A549 treated with RU486 at 1 μM for 4 hours (cell line): ENCODE measurements at places on chromosomes 2 and 18. TPM values are rescaled to one million over a fixed set of nuclear protein-coding genes. Genes with fewer than 3 reads are reported as not detected.

SH3RF3 gene
- 0.25 to 0.52 TPM (median 0.38 TPM) in 5 replicates for total RNA-seq

ASNSD1 gene
- 27.1 to 41.2 TPM (median 36.4 TPM) in 5 replicates for total RNA-seq

SERPINB10 gene
- not detected in 5 replicates for total RNA-seq

RNF152 gene
- total RNA-seq, result 0.01 to 0.15 TPM in 2 of 5 replicates, not detected in the others

TRABD2A gene
- 7.8 to 12.1 TPM (median 11.2 TPM) in 5 replicates for total RNA-seq

CDH2 gene
- total RNA-seq, result 29.9 to 52.8 TPM (median 43.0 TPM) in 5 replicates

OTOS gene
- not detected in 5 replicates for total RNA-seq

AMER3 gene
- total RNA-seq, result not detected in 5 replicates

NYAP2 gene
- not detected in 5 replicates for total RNA-seq

FOSL2 gene
- 39.0 to 53.5 TPM (median 47.6 TPM) in 5 replicates for total RNA-seq

MFSD2B gene
- total RNA-seq, result 0.28 to 0.56 TPM (median 0.36 TPM) in 5 replicates

OXER1 gene
- total RNA-seq, result not detected in 5 replicates

LAPTM4A gene
- 139 to 293 TPM (median 283 TPM) in 5 replicates for total RNA-seq

MYO5B gene
- 10.2 to 15.1 TPM (median 12.8 TPM) in 5 replicates for total RNA-seq

ZRANB3 gene
- 4.3 to 7.0 TPM (median 4.8 TPM) in 5 replicates for total RNA-seq

LOXHD1 gene
- total RNA-seq, result not detected in 5 replicates

UCN gene
- total RNA-seq, result 0.71 to 2.2 TPM (median 1.8 TPM) in 5 replicates

ZC3H6 gene
- 0.09 to 0.47 TPM (median 0.28 TPM) in 5 replicates for total RNA-seq

KCNE4 gene
- total RNA-seq, result 0.63 to 1.2 TPM (median 0.79 TPM) in 5 replicates

AGXT gene
- total RNA-seq, result not detected in 5 replicates

SERPINB13 gene
- total RNA-seq, result not detected in 5 replicates

INHBB gene
- 12.2 to 18.9 TPM (median 15.7 TPM) in 5 replicates for total RNA-seq

COL6A3 gene
- 0.03 to 0.18 TPM (median 0.09 TPM) in 5 replicates for total RNA-seq

ZFP36L2 gene
- 19.9 to 31.5 TPM (median 29.1 TPM) in 5 replicates for total RNA-seq

NAPG gene
- total RNA-seq, result 9.3 to 11.2 TPM (median 10.4 TPM) in 5 replicates

ASXL2 gene
- total RNA-seq, result 9.2 to 15.1 TPM (median 14.7 TPM) in 5 replicates

IL1RL2 gene
- 0.05 TPM in 1 of 5 replicates, not detected in the others for total RNA-seq

VAMP8 gene
- total RNA-seq, result 15.8 to 20.9 TPM (median 20.0 TPM) in 5 replicates

TBR1 gene
- 0.09 to 0.14 TPM in 2 of 5 replicates, not detected in the others for total RNA-seq

PIK3C3 gene
- 16.1 to 24.7 TPM (median 20.1 TPM) in 5 replicates for total RNA-seq

CAPN13 gene
- total RNA-seq, result 0.07 to 0.08 TPM in 2 of 5 replicates, not detected in the others

RGPD3 gene
- total RNA-seq, result 0.07 to 0.19 TPM (median 0.10 TPM) in 5 replicates

CELF4 gene
- total RNA-seq, result not detected in 5 replicates

SETBP1 gene
- 0.41 to 0.70 TPM (median 0.58 TPM) in 5 replicates for total RNA-seq

MAP3K19 gene
- not detected in 5 replicates for total RNA-seq

NEU4 gene
- 0.13 to 0.34 TPM (median 0.18 TPM) in 4 of 5 replicates, not detected in the other for total RNA-seq

NTSR2 gene
- not detected in 5 replicates for total RNA-seq

TUBA3E gene
- not detected in 5 replicates for total RNA-seq

DSC3 gene
- total RNA-seq, result 1.6 to 2.8 TPM (median 1.9 TPM) in 5 replicates

STARD7 gene
- 84.0 to 103 TPM (median 98.3 TPM) in 5 replicates for total RNA-seq

DNMT3A gene
- 5.9 to 9.6 TPM (median 8.6 TPM) in 5 replicates for total RNA-seq

GPR35 gene
- total RNA-seq, result 0.32 to 1.1 TPM (median 0.87 TPM) in 5 replicates

VWA3B gene
- 0.51 to 0.77 TPM (median 0.62 TPM) in 3 of 5 replicates, not detected in the others for total RNA-seq

LYPD1 gene
- total RNA-seq, result 12.7 to 20.4 TPM (median 15.6 TPM) in 5 replicates

DSG1 gene
- not detected in 5 replicates for total RNA-seq
